ENCODE measurements at places on chromosomes 6 and 20.

GRCh38 chr6:87436435-87436834 is 28.7 kb downstream of the CFAP206 start:
- peak; percentile 70 for DNase-seq

- DNase-seq: no peak
Measured at GRCh38 chr6:46556053-46556452, 64.8 kb upstream of the RCAN2 start.

- no peak for DNase-seq
Measured at GRCh38 chr6:140440223-140440835, 1065.9 kb upstream of the CITED2 start.

GRCh38 chr6:166341977-166342348 is 382 bp downstream of the SFT2D1 start:
- peak; percentile 7 for DNase-seq

- DNase-seq: no peak
Measured at GRCh38 chr6:108746836-108747575, 101.2 kb upstream of the ARMC2 start.

GRCh38 chr6:1390946-1391799 is 1.8 kb downstream of the FOXF2 start:
- no peak for DNase-seq

DNA sequence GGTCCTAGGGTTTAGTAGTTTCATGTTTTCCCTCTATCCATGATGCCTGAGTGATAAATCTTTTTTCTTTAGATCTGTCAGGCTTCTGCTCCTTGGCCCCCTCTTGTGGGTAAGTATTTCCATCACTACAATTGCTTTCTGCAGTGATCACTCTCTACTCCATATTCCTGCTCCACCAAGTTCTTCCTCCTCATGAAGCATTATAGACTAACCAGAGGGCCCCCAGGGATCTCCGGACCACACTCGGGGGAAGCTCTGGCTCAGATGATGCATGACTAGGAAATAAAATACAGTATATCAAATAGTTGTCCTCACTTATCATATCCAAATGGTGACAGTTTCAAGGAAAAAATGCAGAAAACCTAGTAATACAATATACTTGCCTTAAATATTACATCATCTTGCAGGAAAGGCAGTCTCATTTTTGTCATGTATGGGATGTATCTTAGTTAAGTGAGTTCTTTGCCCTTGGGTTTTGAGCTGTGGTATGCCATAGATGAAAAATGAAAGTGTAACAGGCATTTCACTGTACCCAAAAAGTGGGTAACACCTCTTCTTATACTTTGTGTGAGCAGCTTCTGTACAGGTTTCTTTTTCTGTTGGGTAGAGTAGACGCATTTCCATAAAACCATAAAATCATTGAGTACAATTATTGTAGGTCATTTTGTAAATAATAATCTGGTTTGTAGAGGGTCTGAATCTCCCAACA is 200.9 kb upstream of the EYA4 start:
- DNase-seq: no peak

- peak; percentile 59 for DNase-seq
Measured at GRCh38 chr6:37103169-37104039, 66.5 kb upstream of the PIM1 start.

DNA sequence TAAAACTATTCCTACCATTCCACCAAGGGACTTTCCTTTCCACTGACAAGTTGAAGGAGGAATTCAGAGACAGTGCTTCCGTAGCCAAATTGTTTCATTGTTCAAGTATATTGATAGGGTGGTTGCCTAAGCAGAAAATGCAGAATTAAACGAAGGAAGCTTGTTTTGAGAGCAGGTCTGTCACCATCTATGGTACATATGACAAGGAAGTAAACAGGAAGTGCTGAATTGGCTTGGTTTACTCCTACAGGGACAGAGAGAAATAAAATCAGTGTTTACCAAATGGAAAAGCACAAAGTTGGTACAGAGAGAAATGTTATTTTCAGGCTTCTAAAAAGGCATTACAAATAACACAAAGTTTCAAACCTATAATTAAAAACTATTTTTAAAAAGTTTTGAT is 421.8 kb downstream of the CDC5L start:
- no peak for DNase-seq

- DNase-seq: peak; percentile 32
Measured at GRCh38 chr6:129671442-129672340, 38.3 kb downstream of the ARHGAP18 start.

DNA sequence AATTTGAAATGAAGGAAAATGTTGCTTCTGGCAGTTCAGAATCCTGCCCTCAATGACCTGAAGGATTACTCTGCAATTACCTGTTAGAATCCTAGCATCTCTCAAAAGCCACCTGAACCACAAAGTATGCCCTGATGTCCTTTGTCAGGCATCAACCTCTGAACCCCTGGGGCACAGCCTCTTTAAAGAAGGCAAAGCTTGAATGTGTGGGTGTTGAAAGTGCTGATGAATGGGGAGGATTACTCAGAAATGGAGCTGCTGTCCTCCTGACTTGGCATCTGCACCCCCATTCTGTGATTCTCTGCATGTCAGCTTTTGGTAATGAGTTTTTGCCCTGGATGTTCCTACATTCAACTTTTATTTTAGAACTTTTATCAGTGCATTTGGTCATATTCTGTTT is 179.2 kb downstream of the PKHD1 start:
- DNase-seq: no peak

GRCh38 chr20:48621376-48622078 is 206.3 kb downstream of the PREX1 start:
- DNase-seq: no peak

DNA sequence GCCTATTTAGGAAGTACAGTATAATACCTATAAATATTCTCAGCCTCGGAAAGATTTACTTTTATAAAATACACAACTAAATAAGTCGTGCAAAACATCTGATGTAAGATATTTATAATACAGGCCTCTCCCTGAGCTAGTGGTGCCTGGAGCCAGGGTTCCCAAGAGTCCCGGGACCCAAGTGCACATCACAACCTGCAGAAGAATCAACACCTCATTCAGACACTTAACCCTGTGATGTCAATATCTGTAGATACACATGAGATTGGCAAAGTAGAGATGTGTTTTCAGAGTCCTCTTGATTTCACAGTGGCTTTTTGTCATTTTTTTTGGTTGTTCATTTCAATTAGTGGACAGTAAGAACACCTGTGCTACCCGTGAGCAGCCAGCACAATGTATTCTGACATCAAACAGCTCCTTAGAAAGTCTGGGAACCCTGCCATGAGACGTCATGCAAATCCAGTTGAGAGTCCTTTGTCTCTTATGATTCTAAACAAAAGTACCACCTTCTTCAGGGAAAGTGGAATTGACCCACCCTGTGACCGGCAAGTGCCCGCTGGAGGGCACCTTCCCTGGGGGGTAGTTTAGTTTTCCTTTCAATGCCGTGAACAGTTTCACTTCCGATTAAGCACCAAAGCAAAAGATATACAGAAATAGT is 101.6 kb downstream of the DACT2 start:
- DNase-seq: no peak

DNA sequence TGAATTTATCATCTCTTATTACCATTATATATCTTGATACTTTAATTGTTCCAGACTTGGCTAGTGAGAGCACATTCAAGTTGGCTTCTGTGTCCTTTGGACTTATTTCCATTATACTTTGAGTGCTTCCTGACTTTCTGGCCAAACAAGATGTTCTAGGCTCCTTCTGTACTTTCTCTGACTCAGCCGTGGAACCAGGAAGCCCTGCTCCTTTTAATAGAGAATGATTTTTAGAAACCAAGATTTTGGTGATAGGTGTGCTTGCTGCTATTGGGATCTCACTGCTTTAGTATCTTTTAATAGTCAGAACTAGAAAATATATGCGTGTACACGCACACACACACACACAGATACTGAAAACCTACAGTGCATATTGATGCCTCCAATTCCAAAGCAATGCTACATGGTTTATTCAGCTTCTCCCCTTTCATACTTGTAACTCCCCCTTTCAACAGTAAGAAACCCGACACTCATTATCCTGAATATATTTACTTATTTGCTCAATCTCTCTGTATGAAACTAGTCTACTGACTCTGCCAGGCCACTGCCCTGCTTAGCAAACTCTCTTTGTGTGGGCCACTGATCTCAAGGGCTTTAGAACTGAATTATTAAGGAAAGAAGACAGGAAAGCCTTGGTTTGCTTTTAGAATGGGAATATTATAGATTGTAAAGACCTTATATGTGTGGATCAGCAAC is 42.7 kb upstream of the EZR start:
- DNase-seq: no peak

GRCh38 chr20:42083280-42083679 is 465.1 kb upstream of the CHD6 start:
- DNase-seq: no peak

GRCh38 chr6:110728501-110728900 is 86.8 kb downstream of the CDK19 start:
- DNase-seq: no peak

DNA sequence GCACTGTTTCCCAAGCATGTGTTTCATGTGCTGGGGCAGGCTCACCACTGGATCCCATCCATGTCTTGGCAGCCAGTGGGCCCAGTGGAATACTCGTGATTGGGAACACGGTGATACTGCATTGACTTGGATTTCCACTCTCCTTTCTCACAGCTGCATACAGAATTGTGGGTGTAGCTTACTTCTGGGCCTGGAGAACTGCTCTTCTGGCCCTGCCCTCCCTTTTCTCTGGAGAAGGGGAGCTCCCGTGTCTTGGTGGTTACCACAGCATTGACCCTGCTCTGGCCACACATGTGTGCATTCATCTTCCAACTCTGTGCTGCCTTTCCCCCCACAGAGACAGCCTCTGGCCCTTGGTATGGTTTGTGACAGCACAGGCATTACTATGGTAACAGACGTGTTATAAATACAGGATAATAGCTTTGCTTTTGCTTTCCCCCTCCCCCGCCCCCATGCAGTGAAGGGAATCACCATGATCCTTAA is 21.6 kb downstream of the SOBP start:
- DNase-seq: no peak

- no peak for DNase-seq
Measured at GRCh38 chr6:147547369-147547902, 38.9 kb downstream of the SAMD5 start.

- DNase-seq: peak; percentile 71
Measured at GRCh38 chr6:107114213-107114925, 946 bp downstream of the BEND3 start.

GRCh38 chr20:17442588-17442987 is 88.6 kb downstream of the BFSP1 start:
- DNase-seq: no peak

GRCh38 chr20:54633374-54634355 is 158.3 kb downstream of the DOK5 start:
- DNase-seq: peak; percentile 40

DNA sequence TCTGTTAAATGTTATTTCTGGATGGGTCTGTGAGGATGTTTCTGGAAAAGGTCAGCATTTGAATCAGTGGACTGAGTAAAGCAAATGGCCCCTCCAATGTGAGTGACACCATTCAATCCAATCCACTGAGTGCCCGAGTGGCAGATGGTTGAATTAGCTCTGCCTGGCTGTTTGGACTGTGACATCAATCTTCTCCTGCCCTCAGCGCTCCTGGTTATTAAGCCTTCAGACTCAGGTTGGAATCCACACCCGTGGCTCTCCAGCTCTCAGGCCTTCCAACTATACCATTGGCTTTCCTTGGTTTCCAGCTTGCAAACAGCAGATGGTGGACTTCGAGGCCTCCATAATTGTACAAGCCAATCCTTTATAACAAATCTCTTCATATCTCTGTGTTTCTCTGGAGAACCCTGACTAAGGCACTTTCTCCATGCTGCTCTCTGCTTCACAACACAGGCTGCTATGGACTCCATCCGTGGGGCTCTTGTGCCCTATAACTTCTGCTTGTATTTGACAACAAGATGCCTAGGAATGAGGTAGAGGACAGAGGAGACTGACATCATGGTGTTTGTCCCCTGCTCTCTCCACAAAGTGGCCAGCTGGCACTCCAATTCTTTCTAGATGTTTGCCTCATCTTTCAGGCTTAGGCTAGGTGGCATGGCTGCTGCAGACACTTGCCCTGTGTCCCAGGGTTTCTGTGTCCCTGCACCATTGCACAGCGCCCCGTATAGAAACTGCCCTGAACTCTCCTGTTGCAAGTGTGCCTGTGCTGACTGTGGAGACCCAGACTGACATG is 4.8 kb upstream of the CSTL1 start:
- DNase-seq: no peak

- DNase-seq: no peak
Measured at GRCh38 chr20:33647603-33648395, 14.3 kb upstream of the C20orf144 start.

GRCh38 chr6:170049641-170050561 is 241.0 kb downstream of the DLL1 start:
- no peak for DNase-seq

DNA sequence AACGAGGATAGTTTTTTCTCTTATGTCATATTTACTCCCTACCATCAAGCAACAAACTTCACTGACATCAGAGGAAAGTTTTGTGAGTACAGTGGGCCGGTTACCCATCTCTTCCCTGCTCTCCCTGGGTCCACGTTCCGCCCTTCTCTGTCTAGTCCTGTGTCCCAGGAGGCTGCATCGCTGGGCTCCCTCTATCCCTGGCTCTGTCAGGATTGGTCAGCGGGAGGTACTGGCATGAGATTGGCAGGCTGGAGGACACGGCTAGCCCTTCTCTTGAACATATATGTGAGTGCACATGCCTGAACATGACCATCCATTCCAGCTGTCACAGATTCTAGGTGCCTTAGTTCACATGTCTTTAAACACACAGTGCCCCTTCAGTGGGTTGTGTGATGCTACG is 30.3 kb upstream of the TMEM181 start:
- DNase-seq: no peak

DNA sequence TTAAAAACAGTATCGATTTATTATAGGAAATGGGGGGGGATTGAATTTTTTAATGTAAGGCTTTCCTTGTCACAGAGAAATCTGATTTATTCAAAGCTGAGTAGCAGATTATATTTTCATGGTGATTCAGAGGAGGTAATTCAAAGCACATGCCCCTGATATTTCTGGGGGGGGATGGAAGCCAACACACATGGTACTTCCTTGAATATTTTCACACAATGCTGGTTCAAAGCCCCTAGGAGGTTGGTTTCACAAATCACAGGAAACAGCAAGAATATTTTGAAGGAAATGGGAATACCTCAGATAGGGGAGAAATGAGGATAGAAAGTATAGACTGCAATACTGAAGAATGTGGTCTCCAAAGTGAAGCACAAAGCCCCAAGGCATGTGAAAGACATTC is 98.8 kb downstream of the RTN4IP1 start:
- DNase-seq: no peak

GRCh38 chr6:30357678-30358540 is 13.0 kb downstream of the RPP21 start:
- peak; percentile 63 for DNase-seq

GRCh38 chr6:33140556-33140955 is 51.7 kb downstream of the COL11A2 start:
- DNase-seq: no peak

DNA sequence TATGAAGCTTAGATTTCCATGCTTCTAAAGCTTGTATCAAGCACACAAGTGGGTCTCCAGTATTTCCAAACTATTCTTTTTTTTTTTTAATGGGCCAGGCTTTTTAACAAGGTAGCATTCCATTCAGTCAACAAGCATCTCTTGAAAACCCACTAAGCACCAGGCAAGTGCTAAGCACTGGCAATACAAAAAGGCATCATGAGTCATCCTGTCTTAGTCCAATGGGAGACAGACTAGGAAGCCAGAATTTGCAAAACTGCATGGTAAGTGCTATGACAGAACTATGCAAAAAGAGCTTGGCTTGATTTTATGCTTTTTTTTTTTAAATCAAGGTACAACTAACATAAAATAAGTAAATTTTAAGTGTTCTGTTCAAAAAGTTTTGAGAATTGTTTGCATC is 109.3 kb upstream of the DST start:
- no peak for DNase-seq
